ENCODE measurements at places on chromosomes 6 and 20. TPM values are rescaled to one million over a fixed set of nuclear protein-coding genes. Genes with fewer than 3 reads are reported as not detected.

The CST4 gene
- total RNA-seq = not detected

The POM121L2 gene
- not detected for total RNA-seq

The LST1 gene
- total RNA-seq = not detected

The ARMH2 gene
- not detected for total RNA-seq

The SMOC2 gene
- total RNA-seq = 1.8 TPM

The KHDC1L gene
- total RNA-seq = not detected

The RIPOR2 gene
- total RNA-seq = 5.0 TPM

The IER3 gene
- total RNA-seq = 43.5 TPM
